ENCODE measurements at places on chromosomes 6 and 20.

GRCh38 chr6:89281779-89282246 lies 33.3 kb downstream of the GABRR2 start:
- DNase-seq = no peak

GRCh38 chr6:35146453-35146852 lies 5.3 kb upstream of the TCP11 start:
- DNase-seq = no peak

GRCh38 chr20:18837718-18838117 lies 24.1 kb downstream of the SCP2D1 start:
- DNase-seq = no peak

DNA sequence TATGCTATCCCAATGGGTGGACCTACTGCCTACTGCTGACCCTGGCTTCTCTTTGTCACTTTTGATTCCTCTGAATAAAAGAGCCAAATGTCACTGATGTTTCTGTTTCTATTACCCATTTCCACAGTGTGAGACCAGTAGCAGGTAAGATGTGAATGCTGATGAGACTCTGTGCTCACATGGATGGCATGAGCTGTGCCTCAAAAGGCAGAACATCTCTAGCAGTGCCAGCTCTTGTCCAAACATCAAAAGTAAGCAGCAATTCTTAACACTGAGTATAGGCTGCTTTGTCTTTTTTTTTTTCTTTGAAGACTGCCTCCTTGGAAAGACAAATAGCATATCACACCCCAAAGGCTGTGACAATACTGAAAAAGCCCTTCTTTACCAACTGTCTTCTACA lies 459.2 kb upstream of the RUNX2 start:
- no peak for DNase-seq

GRCh38 chr6:878179-878578 lies 185.2 kb upstream of the EXOC2 start:
- no peak for DNase-seq

DNA sequence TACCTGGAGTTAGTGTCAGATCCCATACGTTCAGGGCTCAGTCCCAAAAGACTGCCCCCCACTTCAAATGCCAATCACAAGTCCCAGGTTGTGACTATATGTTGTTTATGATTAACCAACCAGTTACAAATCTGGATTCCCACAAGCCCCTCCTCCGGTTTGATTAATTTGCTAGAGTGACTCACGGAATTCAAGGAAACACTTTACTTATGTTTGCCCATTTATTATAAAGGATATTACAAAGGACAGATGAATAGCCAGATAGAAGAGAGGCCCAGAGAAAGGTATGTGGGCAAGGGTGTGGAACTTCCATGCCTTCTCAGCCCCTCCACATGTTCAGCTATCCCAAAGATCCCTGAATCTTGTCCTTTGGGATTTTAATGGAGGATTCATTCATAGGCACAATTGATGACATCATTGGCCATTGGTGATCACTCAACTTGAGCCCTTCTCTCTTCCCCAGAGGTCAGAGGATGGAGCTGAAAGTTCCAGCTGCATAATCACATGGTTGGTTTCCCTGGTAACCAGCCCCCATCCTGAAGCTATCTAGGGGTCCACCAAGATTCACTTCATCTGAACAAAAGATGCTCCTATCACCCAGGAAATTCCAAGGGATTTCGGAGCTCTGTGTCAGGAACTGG lies 2.0 kb downstream of the ECT2L start:
- DNase-seq = no peak

- DNase-seq = no peak
These were observed 25.6 kb downstream of the DHX35 start for GRCh38 chr20:38987777-38988176.

- no peak for DNase-seq
These were observed 11.5 kb upstream of the HLA-B start for GRCh38 chr6:31368461-31368860.

DNA sequence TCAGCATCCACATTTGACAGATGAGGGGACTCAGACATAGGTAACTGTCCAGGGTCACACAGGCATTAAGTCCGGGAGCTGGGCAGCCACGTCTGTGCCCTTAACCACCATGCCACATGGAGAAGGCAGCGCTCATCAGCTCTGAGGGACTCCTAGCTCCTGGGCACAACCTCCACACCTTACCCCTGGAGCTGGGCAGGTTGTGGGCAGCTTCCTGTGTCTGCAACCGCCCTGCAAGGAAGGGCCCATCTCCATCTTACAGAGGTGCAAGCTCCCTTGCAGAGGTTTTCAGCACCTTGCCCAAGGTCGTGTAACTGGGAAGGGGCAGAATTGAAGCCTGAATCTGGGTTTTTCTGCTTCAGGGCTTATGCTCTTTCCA lies 7.9 kb downstream of the CCDC167 start:
- no peak for DNase-seq

- DNase-seq = no peak
These were observed 307.3 kb downstream of the SYNE1 start for GRCh38 chr6:152329638-152330448.

DNA sequence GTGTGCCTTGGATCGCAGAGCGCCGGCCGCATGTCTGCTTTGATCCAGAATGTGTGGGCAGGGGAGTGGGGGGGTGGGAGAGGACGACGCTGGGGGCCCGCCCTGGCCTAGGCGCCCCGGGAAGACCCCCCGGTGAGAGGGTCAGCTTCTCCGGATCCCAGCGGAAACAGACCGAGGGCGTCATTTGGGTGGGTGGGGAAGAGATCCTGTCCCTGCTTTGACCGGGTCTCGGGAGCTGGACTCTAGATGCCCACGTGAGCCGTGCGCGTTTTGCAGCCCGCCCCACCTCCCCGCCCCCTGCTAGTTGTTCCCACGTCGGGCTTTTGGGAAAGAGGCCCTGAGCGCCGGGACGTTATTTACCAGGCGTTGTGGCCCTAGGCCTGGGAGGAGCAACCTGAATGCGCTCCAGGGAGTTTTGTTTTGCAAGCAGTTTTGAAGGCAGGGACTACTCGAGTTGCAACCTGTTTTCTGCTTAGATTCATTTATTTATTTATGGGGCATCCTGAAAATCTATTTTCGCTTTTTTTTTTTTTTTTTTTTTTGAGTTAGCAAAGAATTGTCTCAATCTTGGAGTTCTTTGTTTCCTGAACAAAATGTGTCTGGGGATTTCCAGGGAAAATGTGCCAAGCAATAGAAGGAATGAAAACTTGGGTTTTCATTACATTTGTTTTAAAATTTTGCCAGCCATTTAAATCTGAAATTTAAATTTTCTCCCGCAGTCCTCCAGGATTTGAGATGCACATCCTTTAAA lies 1.6 kb downstream of the DSP start:
- no peak for DNase-seq

DNA sequence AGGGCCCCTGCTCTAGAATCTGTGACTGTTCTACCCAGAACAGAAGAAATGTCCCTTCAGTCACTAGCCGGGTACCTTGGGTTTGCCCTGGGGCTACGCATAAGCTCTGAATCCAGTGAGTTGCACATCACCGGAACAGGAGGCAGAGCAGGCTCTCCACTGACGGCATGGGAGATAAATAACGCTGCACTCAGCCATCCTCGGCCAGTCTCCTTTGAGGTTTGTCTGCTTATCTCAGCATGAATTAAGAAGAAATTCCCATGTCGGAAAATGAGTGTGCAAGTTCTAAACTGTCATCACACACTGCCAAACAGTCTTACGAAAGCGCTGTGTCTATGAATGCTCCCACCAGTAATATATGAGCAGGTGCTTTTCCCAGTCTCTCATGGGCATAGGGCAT lies 90.8 kb downstream of the FAM50B start:
- no peak for DNase-seq

DNA sequence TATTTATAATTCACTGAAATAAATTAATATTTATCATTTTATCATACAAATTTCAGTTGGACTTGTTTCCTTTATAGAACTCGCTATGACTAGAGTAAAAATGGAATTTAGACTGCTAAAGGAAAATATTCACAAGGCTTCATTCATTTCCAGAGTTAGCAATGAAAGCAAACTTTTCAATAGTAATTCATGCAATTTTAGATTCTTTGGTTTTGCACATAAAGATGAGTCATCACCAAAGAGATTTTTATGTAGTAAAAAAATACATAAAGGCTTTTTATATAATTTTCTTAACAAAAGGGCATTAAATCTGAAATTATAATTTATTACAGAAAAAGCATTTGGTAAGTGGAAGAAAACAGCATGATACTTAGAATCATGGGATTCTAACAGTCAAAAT lies 37.2 kb upstream of the STXBP5 start:
- no peak for DNase-seq

DNA sequence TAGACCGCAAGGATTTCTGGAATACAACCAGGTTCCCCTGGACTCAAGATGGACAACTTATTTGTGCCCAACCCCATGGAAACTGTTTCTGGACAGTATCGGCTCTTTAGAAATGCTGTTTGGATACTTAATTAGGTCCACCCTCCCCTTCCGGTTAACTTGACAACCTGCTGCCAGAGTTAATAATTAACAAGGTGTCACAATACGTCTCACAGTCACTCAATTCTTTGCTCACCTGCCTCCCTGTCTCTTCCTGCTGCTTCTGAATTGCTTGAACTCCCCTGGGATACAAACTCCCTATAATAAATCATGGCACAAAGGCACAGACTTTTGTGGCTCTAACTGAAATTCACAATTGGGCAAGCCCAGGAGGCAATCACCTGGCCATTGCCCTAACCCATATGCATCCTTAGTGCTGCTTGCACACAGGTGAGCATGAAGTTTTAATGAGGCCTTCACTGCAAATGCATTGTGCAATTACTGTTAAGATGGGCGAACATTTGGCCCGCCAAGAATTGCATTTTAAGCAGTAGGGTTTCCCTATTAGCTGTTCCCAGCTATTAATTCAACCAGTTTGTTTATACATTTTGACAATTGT lies 504.4 kb upstream of the NOX3 start:
- no peak for DNase-seq

DNA sequence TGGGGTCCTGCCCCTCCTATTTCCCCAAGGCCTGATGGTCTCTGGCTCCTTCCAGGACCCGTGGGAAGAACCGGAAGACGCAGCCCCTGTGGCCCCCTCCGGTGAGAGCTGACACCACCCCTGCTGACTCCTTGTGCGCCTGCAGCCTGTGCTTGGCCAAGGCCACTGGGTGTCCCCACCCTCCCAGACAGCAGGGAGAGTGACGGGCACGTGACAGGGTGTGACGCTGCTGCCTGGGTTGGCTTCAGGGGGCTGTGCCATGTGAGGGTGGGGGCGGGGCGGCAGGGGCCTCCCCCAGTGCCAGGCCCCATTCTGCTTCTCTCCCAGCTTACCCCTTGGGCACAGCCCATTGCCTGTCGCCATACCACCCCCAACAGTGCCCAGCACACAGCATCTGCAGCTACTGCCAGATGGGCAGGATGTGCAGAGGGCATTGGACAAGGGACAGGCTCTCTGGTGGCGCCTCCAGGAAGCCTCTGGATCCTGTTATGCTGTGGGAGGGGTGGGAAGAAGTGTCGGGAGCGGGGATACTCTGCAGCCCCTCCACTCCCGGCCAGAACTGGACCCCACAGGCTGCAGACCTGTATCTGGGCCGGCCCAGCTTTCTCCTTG lies 2.9 kb downstream of the BIRC7 start:
- DNase-seq = no peak

DNA sequence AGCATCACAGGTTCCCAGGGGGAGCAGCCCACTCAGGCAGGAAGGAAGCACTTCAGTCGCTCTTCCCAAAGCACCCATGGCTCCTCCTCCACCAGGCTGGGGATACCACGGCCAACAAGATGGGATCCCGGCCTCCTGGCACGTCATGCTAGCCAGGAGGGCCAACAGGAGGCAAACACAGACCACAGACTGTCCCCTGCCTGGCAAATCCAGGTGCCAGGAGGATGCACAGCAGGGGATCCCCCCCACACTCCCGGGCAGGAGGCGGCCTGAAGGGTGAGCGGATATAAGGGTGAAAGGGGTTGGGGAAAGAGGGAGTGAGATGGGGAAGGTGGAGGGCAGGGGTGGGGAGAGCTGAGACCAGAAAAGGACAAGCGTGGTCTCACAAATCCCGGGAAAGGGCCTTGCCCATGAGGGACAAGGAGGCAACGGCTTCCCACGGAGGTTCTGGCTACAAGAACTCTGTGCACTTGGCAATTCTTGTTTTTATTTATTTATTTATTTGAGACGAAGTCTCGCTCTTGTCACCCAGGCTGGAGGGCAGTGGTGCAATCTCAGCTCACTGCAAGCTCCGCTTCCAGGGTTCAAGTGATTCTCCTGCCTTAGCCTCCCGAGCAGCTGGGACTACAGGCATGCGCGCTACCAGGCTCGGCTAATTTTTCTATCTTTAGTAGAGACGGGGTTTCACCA lies 7.2 kb downstream of the PXDC1 start:
- DNase-seq = no peak

DNA sequence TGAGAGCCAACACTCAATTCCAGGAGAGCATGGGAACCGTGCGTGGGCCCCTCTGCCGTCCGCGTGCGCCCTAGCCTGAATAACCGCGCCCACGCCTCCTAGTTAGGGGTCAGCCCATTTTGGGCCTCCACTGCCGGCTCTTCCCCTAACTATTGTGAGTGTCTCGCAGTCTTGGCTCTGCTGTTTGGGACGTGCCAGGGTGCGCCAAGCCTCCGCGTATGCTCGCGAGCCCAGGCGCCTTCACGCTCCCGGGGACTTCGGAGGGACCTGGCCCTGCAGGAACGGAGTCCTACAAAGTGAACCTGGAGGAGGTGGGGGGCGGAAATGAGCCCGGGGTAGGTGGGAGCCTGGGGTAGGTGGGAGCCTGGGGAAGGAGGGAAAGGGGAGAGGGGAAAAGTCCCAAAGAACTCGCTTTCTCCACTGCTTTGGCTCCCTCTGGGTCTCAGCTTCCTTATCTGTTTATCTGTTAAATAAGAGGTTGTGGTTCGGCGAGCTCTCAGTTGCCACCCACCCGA lies 873 bp upstream of the GCM2 start:
- DNase-seq = no peak

GRCh38 chr6:113489952-113490746 lies 367.0 kb upstream of the MARCKS start:
- no peak for DNase-seq

DNA sequence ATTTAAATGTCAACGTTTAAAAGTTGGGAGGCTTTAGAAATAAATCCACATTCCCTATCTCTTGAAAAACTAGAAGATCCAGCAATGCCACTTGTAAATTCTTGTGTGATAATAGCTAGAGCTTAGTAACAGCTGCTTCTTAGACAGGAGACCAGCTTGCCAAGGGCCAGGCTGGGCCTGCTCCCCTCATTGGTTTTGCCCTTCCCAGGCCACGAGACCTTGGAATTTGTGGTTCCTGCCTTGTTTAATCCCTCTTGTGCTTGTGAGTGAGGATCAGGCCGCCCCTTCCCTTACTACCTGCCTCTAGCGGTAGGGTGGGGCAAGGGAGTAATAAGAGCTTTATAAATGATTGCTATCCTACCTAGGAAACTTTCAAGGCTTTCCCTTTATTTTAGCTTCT lies 363.5 kb downstream of the SYNE1 start:
- no peak for DNase-seq

- DNase-seq = no peak
These were observed 57.8 kb downstream of the AGPAT4 start for GRCh38 chr6:161215876-161216615.

GRCh38 chr20:56872620-56873458 lies 243.7 kb downstream of the TFAP2C start:
- no peak for DNase-seq

- DNase-seq = no peak
These were observed 226.1 kb upstream of the CEP162 start for GRCh38 chr6:84453499-84453898.

GRCh38 chr20:37308086-37309050 lies 18.9 kb downstream of the MANBAL start:
- DNase-seq = no peak

- DNase-seq = no peak
These were observed 503.6 kb downstream of the PTPRT start for GRCh38 chr20:42686057-42686456.

All from stimulated activated CD8-positive, alpha-beta memory T cell treated with anti-CD3 and anti-CD28 coated beads, Interleukin-15, amount 100 ng/mL, for 24 hours (primary cell).